ENCODE measurements at places on chromosomes 7 and 10.

DNA sequence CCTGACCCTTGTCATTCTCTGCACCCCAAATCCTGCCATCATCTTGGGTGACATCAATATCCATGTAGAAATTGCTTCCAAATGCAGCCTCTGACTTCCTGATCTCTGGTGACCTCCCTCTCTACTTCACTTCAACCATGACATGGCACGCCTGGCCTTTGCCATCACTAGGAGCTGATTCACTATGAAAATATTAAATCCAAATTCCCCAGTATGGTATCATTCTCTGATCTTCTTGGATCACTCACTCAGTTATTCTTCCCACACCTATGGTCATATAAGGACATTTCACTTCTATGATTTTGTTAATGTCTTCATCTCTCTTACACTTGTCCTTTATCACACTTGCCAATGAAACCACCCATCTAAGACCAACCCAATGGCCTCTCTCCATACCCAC is 73.7 kb upstream of the ODAD2 start:
- no peak for DNase-seq

GRCh38 chr10:126263006-126263676 is 125.1 kb downstream of the ADAM12 start:
- no peak for DNase-seq

DNA sequence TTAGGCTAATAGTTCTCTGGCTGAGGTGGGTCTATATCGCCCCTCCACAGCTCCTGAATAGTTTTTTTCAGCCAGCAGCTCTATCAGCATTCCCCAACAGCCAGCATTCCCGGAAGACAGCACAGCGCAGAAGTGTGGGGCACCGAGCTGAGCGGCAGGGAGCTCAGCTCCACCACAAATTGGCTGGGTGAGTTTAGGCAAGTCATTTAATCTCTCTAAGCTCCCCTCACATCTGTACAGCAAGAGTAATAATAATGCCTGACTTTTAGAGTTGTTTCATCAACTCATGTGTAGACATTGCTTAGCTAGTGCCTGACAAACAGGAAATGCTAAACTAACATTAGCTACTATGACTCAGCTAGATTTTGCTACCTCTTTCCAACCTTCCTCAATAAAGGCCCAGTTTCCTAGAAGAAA is 247.9 kb upstream of the PTN start:
- no peak for DNase-seq

DNA sequence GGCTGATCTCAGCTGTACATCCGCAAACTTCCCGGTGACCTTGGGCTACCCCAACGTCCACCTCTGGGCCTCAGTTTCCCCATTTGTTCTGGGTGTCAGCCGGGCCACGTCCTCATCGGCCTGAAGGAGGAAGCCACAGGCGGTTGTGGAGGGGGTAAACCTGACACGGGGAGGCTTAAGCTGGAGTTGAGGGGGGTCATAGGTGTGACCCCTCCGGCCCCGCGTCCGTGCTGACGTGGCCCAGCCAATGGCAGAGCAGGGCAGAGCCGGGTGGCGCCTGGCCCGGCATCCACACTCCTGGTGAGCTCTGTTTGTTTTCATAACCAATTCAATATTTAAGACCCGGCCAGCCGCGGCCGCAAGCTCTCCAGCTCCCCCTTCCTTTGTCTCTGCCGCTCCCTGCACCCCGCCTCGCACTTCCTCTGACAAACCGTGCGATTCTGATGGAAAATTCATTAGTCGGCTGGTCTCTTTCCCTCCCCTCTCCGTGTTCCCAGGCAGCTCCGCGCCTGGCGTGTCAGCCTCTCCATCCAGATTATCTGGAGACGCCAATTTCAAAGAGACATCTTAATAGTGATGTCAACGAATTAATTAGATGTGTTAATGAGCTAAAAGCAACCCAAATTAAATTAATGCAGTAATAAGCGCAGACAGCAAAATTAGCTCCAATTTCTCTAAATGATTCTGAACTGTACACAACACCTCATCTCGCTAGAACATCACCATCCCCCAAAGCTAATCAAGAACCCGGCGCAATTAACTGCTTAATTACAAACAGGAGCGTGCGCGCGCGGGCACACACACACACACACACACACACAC is 55.4 kb downstream of the MICALL2 start:
- peak; percentile 29 for DNase-seq

GRCh38 chr7:50492770-50493519 is 42.8 kb upstream of the FIGNL1 start:
- no peak for DNase-seq

- no peak for DNase-seq
These were observed 240.2 kb upstream of the NPSR1 start for GRCh38 chr7:34417781-34418180.

DNA sequence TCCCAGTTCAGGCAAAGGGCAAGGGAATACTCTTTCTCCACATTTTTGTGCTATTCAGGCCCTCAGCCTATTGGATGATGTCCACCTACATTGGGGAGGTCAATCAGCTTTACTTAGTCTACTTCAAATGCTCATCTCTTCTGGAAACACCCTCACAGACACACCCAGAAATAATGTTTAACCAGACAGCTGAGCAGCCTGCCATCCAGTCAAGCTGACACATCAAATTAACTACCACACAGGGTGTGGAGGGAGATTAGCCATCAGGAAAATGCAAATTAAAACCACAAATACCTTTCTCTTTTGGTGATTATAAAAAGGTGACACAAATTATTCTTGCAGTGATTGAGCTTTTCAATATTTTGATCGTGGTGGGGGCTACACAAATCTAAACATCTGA is 74.7 kb upstream of the FZD8 start:
- no peak for DNase-seq

DNA sequence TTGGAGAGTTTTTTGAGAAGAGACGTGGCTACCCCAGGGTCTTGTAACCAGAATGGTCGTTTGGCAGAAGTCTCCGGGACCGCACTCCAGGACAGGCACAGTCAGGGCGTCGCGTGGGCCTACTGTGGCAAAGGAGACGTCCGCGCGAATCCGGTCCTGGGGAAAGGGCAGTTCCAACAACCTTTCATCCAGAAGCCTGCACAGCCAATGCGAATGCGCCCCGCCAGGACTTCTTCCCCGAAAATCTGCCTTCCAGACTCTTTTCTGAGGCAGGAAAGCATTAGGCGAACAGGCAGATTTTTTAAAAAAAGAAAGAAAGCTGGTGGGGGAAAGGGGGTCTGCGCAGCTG is 2.0 kb downstream of the HPSE2 start:
- no peak for DNase-seq

- DNase-seq: no peak
These were observed 4.1 kb downstream of the LBX1 start for GRCh38 chr10:101224910-101225823.

GRCh38 chr10:11141571-11142091 is 124.0 kb downstream of the CELF2 start:
- no peak for DNase-seq
